ENCODE measurements at places on chromosomes 7 and 10. TPM values are rescaled to one million over a fixed set of nuclear protein-coding genes. Genes with fewer than 3 reads are reported as not detected.

- DNase-seq, result no peak
Observed at GRCh38 chr10:77692782-77693181, 55.2 kb upstream of the KCNMA1 start.

GRCh38 chr7:81469869-81470723 lies 299.8 kb downstream of the HGF start:
- DNase-seq, result no peak

DNA sequence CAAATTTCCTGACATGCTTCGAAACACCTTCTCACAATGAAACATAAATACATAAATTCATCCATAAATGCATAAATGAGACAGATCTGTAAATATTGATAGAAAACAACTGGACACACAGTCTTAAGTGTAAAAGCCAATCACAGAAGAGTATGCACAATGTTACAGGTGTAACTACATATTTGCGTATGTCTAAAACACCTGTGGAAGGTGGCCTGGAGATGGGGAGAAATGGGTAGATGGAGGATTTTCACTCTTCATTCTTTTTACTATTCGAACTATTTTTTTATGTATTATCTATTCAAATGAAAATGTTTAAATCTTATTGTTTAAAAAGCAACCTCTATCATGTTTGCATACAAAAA lies 860 bp downstream of the IQUB start:
- no peak for DNase-seq

- no peak for DNase-seq
Observed at GRCh38 chr10:96446966-96447596, 66.6 kb downstream of the TLL2 start.

The MTERF1 gene
- total RNA-seq, result 13.0 TPM
